ENCODE measurements at places on chromosomes 7 and 10.

DNA sequence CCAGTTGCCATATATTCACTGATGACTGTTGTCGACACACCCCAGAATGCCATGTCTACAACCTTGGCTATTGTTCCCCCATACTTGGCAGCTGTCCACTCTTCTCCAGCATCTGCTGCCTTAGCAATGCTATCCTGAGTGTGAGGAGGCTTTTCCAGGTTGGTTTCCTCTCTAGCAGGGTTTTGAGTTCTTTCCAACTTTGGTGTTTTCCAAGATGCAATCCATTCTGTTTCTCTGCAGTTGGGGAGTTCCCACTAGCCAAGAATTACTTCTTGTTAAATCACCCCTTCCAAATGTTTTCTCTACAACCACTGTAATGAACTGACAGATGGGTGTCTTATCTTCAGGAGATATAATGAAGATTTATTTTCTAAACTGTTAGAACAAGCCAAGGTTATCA lies 617.4 kb downstream of the CCSER2 start:
- no peak for DNase-seq

DNA sequence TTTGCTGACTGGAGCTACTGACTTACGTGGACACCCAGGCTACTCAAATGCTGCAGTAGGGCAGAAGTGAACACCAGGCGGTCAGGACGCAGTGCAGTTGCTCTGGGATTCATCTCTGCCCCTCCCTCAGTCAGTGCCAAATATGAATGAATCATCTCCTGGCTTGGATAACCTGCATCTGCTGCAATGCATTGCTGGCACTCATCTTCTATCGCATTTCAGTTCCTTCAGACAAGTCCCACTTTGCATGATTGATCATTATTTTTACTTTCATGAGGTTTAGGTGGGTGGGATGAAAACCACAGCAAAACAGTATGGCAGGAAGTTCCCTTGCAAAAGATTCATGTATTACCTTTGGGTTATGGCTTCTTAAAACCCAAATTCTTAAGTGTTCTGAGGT lies 224.6 kb upstream of the NRP1 start:
- DNase-seq, result no peak

GRCh38 chr7:77566421-77566820 lies 29.3 kb downstream of the PTPN12 start:
- DNase-seq, result no peak

GRCh38 chr7:3028071-3028757 lies 15.5 kb downstream of the CARD11 start:
- DNase-seq, result no peak

GRCh38 chr10:24456322-24456721 lies 247.4 kb downstream of the KIAA1217 start:
- DNase-seq, result no peak

DNA sequence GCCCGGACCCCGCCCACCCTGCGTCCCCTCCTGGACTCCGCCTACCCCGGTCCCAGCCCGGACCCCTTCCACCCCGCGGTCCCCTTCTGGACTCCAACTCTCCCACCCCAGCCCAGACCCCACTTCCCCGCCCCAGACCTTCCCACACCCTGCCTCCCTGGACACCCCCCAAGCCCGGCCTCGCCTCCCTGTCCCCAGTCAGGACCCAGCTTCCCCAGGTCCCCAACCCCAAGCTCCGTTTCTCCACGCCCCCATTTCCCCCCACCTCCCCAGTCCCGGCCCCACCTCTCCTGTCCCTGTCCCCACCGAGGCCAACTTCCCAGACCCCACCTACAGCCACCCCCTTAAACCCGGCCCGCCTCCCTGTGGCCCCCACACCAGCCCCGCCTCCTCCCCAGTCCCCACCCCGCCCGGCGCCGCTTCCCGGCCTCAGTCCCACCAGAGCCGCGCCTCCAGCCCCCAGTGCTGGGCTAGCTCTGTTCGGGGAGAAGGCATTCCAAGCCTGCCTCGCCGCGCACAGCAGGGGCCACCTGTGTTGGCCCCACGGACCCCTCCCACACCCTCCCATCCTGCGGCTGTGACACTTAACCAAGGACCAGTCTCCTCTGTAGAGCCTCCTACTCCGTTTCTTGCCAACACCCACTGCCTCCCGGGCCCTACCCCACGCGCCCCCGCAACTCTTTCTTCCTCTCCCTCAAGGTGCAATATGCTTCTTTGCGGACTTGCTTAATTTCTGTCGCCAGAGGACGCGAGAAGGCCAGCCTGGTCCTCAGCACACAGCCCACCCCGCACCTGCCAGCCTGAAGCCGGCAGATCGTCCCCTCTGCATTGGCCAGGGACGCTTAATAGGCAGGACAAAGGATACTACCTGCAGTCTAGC lies 736 bp upstream of the ITIH5 start:
- DNase-seq, result peak; percentile 20

- DNase-seq, result no peak
Measured at GRCh38 chr7:55477781-55478374, 94.4 kb downstream of the VOPP1 start.

All from B cell (primary cell).